CD4-positive, alpha-beta T cell treated with Interleukin-4 for 1 hour (primary cell): ENCODE measurements at places on chromosomes 7 and 10.

- no peak for DNase-seq
These were observed 1039.7 kb downstream of the NRG3 start for GRCh38 chr10:82914655-82915136.

DNA sequence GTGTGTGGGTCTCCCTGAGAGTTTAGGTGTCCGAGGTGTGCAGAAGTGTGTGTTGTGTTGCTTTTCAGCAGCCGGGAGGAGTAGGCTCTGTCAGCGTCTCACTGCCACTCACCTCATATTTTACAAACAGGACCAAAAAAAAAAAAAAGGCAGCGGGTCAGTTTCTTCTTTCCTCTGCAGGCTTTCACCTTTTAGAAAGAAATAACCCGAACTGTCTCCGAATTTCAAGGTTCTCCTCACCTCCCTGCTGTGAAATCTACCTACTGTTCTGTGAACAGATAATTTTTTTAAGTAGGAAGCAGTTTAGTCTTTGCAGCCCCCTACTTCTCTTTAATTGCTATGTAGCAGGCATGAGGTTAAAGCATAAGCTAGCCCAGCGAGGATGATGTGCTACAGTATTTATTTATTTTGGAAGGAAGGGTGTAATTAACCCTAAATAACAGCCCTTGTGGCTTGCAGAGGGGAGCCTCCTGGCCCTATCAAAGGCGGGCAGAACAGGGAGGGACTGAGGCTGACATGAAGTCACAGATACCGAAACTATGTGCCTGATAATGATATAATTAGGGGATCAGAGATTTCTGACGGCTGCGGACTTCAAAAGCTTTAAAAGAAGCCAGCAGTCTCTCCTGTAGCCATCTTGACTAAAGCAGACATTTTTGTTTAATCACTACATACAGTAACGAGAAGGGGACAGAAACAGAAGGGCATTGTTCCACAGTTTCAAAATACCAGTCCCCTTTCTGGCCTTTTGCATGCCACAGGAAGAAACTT lies 1.6 kb downstream of the BAMBI start:
- no peak for DNase-seq

- no peak for DNase-seq
These were observed 115.9 kb downstream of the PIP4K2A start for GRCh38 chr10:22598478-22598877.

- peak; percentile 62 for DNase-seq
These were observed 64.0 kb downstream of the CSGALNACT2 start for GRCh38 chr10:43202224-43202656.

DNA sequence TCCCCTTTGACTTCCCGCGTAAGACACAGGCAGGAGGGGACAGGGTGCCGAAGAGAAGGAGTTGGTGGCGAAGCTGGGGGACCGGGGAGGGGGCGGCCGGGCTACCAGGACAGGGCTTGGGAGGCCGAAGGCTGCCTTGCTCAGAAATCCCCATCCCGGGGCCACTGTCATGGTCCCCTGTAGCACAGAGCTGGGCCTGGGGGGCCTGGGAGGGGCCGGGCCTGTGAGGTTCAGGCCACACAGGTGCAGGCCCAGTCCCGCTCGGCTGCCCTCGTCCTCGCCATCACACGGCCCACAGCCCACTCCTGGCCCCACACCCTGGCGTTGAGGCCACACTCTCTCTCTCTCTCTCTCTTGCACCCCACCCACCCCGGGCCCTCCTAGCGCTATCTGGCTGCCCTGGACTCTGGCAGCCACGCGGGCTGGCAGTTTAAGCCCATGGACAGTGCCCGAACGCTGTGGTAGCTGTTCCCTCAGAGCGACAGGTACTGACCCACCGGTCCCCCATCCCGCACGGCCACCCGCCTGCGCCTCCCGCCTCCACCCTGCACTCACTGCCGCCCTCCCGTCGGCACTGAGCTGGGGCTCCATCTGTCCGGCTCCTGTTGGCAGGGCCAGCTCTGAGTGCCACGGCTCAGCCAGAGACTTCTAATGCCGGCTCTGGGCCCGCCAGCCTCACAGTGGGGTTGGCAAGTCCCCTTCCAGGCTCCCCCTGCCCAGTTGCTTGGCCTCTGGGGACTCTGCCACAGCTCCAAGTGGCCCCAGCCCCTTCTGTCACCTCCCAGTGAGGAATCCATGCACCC lies 28.0 kb downstream of the TTYH3 start:
- DNase-seq, result no peak

- DNase-seq, result no peak
These were observed 234.9 kb upstream of the MBL2 start for GRCh38 chr10:53007527-53007842.

GRCh38 chr7:137933270-137934017 lies 68.4 kb downstream of the CREB3L2 start:
- no peak for DNase-seq

DNA sequence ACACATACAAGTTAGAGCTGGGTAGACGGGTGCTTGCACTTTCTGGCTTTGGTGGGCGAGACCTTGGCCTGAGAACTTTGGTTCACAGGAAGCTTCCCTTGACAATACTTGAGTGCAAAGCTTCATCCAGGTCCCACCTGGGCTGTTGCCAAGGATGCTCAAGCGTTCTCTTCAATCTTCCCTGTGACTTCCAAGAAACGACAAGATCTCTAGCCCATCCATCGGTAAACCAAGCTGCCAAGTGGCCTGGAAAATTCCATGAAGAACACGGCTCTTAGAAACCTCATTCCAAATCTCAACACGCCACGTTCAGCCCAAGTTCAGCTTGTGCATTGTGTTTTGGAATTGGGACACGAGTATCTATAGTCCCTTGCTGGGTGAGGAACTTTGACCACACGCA lies 84.7 kb downstream of the CHST15 start:
- no peak for DNase-seq

DNA sequence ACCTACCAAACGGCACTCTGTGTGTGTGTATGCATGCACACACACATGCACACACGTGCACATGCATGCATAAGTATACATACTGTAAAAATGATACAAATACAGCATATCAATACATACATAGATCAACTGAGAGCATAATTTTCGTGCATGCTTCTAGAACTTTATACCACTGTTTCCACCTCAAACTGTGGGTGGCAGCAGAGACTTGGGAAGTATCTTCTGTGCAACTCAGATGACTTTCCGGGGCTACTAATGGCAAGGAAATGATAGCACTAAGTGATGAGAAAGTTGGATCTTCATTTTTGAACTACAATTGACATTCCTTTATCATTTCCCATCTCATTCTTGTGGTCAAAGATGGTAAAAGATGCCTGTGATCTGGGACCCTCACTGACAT lies 570.7 kb downstream of the REEP3 start:
- DNase-seq, result no peak

DNA sequence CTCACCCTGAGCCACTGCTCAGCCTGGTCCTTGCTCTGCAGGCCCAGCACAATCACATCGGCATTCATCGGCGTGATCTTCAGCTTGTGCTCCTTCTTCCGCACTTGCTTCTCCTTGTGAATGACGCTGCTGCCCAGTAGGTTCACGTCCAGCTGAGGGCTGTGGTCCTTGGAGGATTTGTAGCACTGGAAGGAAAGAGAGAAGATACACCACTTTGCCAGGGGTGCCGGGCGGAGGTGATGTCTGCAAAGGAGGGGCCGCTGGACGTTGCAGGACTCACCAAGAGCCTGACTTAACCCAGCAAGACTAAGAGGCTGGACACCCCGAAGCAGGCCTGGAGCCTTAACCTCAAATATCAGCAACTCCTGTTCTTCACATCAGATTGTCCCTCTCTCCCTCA lies 74.8 kb downstream of the VWA2 start:
- DNase-seq, result no peak
